Ammon's horn (tissue), 1 donor: ENCODE measurements at places on chromosomes 6 and 20.

DNA sequence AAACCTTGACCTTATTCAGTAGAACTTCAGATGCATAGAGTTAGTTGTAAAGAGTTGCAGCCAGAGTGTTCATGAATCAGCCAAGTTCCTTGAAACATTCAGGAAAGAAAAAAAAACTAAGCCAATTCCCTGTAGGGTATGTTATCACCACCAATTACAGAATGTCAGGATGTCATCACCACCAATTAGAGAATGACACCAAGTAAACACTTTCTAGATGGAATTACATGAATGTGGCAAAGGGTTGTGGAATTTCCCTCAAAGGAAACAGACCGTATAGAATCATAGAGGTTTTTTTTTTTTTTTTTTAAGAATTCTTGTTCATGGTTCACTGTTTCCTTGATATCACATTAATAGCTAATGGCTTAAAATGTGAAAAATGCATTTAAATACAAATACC lies 472.1 kb upstream of the RNF217 start:
- no peak for DNase-seq

- no peak for DNase-seq
These were observed 39.6 kb downstream of the FAM217A start for GRCh38 chr6:4039348-4039747.

DNA sequence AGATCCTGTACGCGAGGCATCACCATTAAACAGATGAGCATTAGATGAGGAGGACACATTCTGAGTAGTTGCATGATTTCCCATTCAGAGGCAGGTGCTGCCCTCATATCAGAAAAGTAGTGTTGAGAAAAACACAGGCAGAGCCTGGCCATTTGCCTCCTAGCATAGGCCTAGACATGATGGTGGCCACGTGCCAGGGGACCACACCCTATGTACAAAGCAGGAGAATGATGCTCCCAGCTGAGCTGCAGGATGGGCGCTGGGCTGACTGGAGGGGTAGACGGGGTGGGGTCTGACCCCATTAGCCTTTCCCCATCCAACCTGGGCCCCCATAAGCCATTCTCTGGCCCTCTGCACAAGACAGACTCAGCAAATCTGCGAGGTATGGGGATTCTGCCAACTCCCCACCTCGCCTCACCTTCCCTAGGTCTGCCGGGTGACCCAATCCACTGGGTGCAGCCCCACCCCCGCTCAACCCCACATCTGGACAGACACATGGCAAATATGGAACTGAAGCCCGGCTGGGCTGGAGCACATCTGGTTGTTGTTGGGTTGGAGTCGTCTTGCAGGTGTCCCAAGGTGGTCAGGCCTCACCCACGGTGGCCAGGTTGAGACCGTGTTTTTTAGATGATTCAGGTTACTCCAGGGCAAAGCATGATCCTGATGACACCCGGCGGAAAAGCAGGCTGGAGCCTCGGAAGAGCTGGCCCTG lies 13.9 kb downstream of the PI16 start:
- no peak for DNase-seq

DNA sequence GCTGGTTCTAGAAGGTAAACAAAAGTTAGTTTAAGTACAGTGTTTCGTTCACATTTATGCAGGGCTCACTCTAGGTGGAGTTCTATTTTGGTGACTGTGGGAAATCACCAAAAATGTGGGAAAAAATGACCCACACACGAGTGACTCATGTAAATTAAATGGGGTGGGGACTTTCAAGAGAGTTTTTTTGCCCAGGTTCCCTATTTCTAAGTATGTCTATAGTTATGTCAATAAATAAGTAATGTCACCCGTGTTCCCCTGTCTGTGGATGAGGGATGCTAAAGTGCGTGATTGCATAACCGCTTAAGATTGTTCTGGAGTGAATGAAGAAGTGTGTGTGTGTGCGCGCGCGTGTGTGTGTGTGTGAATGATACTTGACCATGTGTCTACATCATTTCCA lies 69.1 kb downstream of the MYB start:
- no peak for DNase-seq

- DNase-seq: no peak
These were observed 79.1 kb downstream of the TMEM242 start for GRCh38 chr6:157244175-157244574.

DNA sequence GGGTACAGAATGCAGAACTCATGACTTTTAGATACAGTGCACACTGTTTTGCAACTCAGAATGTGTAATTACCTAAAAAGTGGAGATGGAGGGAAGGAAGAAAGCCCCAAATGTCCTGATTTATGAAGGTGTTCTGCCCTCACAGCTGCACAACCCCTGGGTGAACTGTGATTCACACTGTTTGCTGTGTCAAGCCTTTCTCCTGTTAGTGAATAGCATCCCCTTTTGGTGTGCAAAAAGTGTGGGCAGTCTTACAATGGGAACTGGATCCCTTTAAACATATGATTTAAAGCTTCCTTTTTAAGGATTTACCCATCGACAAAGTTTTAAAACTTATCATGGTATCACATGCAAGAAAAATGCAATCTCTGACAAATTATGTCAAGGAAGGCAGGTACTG lies 633.4 kb upstream of the EPHA7 start:
- no peak for DNase-seq

- peak; percentile 15 for DNase-seq
These were observed 239.8 kb upstream of the SULF2 start for GRCh38 chr20:48025051-48025515.

GRCh38 chr6:43037197-43037596 lies 15.8 kb downstream of the RRP36 start:
- no peak for DNase-seq

- DNase-seq: no peak
These were observed 11.6 kb downstream of the AKAP7 start for GRCh38 chr6:131146865-131147264.

DNA sequence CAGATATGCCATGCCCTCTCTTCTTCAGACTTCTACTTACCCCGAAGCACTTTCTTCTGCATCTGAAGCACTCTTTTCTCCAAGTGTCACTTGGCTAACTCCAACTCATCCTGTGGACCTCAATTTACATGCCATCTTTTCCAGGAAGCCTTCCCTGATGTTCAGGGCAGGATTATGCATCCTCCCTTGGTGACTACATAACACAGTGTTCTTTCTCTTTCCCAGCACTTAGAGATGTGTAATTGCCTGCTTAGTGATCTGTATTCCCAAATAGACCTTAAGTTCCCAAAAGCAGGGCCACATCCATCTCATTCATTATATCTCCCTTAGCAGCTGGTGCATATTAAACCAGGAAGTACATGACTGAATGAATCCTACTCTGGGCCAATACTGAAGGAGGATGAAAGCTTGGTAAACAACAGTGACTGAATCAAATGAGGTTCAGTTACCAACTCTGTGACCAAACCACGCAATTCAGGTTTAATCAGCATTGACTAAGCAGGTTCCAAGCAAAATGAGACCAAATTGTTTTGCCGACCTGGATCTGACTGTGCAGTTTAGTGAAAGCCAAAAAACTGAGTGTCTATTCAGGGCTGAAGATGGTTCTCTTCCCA lies 121.4 kb upstream of the TCF21 start:
- peak; percentile 20 for DNase-seq

GRCh38 chr20:38969708-38970107 lies 7.6 kb downstream of the DHX35 start:
- no peak for DNase-seq

- DNase-seq: no peak
These were observed 82.2 kb downstream of the BACH2 start for GRCh38 chr6:90214461-90214860.

GRCh38 chr6:35230498-35230897 lies 16.7 kb downstream of the SCUBE3 start:
- DNase-seq: no peak

- no peak for DNase-seq
These were observed 10.0 kb upstream of the ELMO2 start for GRCh38 chr20:46416421-46416820.

GRCh38 chr6:135880066-135880972 lies 28.8 kb downstream of the PDE7B start:
- no peak for DNase-seq

DNA sequence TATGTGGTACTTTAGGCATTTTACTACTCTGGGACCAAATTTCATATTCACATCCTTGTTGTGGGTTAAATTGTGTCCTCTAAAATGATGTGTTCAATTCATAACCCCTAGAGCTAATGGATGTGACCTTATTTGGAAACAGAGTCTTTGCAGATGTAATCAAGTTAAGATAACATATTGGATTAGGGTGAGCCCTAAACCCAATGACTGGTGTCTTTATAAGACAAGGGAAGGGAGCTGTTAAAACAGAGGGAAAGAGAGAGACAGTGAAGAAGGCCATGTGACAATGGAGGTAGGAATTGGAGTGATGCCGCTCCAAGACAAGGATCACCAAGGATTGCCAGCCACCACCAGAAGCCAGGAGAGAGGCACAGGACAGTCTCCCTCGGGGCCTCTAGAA lies 220.0 kb downstream of the ADGRG6 start:
- DNase-seq: no peak

DNA sequence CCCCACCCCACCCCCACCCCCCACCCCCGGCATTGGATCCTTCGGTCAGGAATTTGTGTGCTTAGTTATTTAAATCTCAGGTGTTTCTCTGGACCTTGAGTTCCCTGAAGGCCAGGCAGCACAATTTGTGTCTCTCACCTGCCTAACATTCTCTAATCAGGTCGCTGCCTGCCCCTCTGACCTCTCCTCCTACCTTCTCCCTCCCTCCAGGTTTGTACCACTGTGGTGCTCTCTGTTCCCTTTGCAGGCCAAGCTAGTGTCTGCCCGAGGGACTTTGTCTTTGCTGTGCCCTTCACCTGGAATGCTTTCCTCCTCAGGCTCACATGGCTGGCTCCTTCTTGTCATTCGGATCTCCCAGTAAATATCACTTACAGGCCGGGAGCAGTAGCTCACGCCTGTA lies 131.4 kb upstream of the SLC2A12 start:
- DNase-seq: no peak

GRCh38 chr20:13256606-13257005 lies 35.5 kb downstream of the ISM1 start:
- no peak for DNase-seq

DNA sequence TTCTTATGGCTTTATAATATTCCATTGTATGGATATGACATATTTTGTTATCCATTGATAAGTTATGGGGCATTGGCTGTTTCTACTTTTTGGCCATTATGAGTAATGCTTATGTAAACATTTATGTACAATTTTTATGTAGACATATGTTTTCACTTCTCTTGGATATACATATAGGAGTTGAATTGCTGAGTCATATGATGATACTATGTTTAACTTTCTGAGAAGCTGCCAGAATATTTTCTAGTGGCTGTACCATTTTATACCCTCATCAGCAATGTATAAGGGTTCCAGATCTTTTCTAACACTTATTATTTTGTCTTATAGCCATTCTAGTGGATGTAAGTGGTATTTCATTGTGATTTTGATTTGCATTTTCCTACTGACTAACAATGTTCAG lies 23.1 kb downstream of the OTOR start:
- DNase-seq: no peak

DNA sequence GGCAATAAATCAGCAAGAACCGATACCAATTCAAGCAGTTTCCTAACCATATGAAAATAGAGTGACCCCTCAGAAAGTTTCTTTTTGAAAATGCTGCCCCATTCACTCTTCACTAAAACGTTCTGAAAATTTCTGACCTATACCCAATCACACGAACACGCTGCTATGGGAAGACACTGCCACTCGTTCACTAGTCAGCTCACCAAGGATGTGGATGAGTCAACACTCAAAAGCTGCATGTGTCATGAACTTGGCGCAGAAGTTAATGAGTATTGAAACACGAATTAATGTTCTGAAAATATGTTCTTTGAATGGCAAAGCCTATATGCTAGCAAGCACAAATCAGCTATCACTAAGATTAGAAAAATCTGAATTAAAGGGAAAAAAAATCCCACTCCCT lies 84.2 kb downstream of the PREP start:
- no peak for DNase-seq

DNA sequence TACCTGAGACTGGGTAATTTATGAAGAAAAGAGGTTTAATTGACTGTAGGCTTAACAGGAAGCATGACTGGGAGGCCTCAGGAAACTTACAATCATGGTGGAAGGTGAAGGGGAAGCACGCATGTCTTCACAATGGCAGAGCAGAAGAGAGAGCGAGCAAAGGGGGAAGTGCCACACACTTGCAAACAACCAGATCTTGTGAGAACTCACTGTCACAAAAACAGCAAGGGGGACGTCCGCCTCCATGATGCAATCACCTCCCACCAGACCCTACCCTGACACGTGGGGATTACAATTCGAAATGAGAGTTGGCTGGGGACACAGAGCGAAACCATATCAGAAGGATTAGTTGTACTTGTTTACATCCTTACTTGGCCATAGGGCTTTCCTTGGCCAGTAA lies 49.7 kb downstream of the FIG4 start:
- no peak for DNase-seq

DNA sequence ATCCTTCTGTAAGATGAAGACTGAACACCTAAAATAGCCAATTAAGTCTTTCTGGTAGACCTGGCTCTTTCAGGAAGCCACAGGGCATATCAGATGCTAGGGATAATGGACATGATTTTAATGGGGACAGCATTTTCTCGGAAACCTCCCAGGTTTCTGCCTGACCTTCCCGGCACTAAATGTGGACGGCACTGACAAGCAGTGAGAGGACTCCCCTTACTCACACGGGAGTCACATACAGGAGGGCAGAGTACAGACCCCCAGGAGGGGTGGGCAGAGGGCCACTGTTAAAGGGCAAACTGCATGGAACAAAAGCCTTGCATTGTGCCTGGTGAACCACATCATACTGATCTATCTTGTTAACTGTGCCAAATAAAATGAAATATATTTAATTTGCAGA lies 19.9 kb downstream of the PSMG4 start:
- DNase-seq: no peak

DNA sequence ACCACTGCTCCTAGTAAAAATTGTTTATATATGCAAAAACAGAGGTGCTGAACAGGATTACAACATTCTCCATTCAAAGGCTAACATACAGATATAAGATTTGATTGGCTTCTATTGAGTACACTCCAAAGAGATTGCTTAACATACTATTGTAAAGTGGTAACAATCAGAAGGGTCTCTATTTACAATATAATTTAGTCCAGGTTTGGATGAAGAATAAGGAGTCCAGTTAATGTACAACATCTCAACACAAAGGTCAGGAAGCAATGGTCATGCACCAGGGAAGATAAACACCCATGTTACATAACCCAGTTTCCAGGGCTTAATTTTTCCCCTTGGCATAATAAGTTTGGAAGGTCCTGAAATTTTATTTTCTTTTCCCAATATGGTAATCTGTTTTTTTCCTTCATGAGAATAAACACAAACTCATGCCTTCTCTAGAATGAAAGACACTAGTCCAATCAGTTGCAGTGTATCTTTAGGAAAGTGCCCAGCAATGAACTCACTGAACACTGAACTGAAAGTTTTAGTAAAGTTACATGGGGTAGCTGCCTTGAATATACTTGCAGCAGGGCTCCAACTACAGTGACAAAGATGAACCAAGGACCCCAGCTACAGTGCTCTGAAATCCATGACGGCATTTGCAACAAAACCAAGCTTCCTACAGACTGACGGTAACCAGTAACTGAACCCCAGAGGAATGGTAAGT lies 255.3 kb upstream of the GJE1 start:
- DNase-seq: no peak

GRCh38 chr6:70409216-70409615 lies 4.1 kb upstream of the FAM135A start:
- DNase-seq: peak; percentile 7

GRCh38 chr6:158211273-158212055 lies 43.3 kb downstream of the GTF2H5 start:
- no peak for DNase-seq

GRCh38 chr20:20743511-20744169 lies 31.2 kb upstream of the RALGAPA2 start:
- peak; percentile 80 for DNase-seq
